ENCODE measurements at places on chromosomes 4 and X.

- DNase-seq = no peak
Observed at GRCh38 chr4:147879676-147880075, 147.8 kb downstream of the ARHGAP10 start.

- DNase-seq = no peak
Observed at GRCh38 chrX:53435997-53436396, 1.8 kb upstream of the HSD17B10 start.

- no peak for DNase-seq
Observed at GRCh38 chrX:155841232-155841631, 39.9 kb upstream of the VAMP7 start.

GRCh38 chrX:111114806-111115205, 18.8 kb downstream of the PAK3 start:
- DNase-seq = no peak

GRCh38 chr4:87410679-87411078, 11.7 kb upstream of the NUDT9 start:
- no peak for DNase-seq

All from hindlimb muscle (tissue), 1 donor.